ENCODE measurements at places on chromosomes 3 and 15. TPM values are rescaled to one million over a fixed set of nuclear protein-coding genes. Genes with fewer than 3 reads are reported as not detected.

DNA sequence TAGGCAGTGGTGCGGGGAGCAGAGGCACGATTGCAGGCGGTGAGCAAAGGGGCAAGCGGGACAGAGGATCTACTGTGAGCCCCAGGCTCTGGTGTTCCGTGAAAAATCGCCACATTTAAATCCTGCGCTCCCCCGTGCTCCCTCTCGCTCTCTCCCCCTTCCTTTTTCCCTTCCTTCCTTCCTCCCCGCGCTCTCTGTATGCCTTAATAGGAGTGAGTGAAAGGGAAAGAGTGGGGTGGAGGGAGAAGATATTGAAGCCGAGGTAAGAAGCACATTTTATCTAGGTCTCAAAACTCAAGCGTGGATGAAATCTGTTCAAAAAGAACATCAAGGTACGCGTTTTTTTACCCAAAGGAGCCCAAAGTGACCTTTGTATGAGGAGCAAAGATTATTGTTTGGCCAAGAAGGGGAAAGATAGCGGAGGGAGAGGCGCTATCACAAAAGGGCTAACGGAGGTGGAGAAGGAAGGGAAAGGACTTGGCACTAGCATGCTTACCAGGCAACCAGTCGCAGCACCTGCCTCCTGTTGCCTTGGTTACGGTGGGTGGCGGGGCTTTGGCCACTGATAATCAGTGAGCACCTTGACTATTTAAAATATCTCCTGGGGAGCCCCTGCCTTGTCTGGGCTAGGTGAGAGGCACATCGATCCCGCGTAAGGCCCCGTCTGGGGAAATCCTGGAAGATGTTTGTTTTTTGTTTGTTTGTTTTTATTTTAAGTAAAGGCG lies 14.9 kb upstream of the AEN start:
- DNase-seq: no peak

The GPR160 gene
- total RNA-seq: under 0.01 TPM

- DNase-seq: no peak
Observed at GRCh38 chr3:94647131-94647530, 584.3 kb downstream of the NSUN3 start.

The SLC22A13 gene
- total RNA-seq: 0.43 TPM

GRCh38 chr3:68306571-68306970 lies 625.8 kb downstream of the TAFA4 start:
- peak; percentile 5 for DNase-seq

GRCh38 chr3:133938770-133939462 lies 43.2 kb upstream of the RAB6B start:
- DNase-seq: no peak

The GPR156 gene
- 0.43 TPM for total RNA-seq

DNA sequence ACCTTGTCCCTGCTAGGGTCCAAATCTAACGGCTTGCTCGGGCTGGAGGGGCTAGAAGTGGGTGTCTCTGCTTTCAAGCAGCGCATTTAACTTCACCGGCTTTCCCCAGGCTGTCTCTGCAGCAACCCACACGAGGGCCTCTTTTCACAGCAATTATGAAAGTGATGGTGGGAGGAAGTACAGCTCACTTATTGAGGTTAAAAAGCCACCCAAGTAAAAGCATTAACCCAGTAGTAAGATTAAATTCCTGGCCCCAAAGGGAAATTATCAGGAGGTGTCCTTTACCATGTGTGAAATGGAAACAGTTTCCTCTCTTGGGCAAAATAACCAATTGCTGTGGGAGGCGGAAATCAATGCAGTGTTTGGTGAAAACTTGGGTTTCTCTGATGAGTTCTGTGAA lies 41.1 kb downstream of the NGRN start:
- DNase-seq: peak; percentile 14

The PSTPIP1 gene
- not detected for total RNA-seq

The SPTBN5 gene
- 0.32 TPM for total RNA-seq

DNA sequence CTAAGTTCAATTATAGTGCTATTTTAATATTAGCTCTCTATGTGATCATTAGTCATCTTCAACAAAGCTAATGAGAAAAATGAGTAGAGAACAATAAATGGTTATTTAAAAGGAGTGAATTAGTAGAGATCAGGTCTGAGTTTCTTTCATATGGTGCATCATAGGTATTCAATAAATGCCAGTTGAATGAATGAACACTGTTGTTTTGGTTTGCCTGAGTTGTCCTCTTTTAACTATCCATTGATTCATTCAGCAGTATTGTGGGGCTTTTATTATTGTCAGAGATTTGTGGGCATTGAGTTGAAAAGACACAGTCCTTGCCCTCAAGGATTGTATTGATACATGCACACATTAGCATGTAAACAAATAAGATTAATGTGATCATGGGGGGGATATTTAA lies 88.2 kb downstream of the AGBL1 start:
- no peak for DNase-seq

- DNase-seq: no peak
Observed at GRCh38 chr3:110783541-110783940, 288.1 kb upstream of the NECTIN3 start.

The LARP6 gene
- 46.7 TPM for total RNA-seq

The TMEM212 gene
- not detected for total RNA-seq

DNA sequence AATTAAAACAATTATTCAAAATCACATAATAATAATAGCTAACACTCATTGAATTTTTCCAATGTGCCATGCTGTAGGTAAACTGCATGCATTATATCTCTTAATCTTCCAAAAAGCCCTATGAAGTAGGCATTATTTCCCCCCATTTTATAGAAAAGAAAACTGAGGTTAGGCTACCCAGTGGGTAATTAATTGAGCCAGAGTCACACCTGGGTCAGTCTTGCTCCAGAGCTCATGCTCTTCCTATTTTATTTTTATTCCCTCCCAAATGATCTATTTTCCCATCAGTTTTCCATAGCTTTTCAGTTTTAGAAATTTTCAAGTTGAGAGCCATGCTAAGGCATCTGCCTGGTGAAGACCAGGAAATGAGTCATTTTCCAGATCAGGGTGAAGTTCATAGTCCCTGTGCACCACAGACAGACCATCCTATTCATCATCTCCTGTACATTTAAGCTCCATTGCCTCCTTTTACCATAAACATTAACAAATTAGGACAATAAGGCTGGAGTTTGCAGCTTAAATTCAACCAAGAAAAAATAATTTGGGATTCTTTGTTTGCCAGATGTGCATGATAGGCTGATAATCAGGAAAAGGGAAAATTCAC lies 417.3 kb downstream of the OTOL1 start:
- DNase-seq: peak; percentile 67

The IL16 gene
- total RNA-seq: 0.32 TPM

The PTPN23 gene
- 25.4 TPM for total RNA-seq

DNA sequence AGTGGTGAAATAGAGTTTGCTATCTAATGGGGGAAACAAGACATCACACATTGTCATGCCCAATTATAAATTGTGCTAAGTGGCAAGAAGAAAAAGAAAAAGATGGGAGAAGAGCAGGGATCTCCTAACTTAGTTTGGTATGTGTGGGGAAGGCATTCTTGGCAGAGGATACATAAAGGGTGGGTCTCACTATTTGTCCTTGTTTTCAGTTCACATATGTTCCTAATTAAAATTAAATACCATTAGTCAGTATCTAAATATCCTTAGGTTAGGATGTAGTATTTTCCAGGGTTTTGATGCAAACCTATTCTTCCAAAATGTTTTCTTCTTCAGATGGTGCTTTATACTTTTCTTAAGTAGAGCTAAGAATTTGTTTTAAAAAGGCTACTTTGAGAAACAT lies 173.7 kb downstream of the B3GALNT1 start:
- DNase-seq: peak; percentile 8

DNA sequence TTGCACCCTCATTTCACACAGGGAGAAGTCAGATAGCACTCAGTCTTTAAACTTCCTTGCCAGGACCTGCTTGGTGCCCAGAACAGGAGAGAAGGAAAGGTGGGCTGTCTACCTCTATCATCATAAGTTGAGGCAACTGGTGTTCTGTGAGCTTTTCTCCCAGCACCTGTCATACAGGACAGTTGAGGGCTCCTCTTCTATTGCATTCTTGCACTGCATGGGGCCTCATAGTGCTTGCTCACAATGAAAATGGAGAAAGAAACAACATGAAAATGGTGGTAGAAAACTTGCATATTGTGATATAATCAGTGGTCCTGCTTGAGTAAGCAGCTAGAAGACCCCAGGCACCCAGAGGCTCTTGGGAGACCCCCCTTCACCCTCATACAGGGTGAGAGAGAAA lies 311.7 kb upstream of the GOLIM4 start:
- no peak for DNase-seq

DNA sequence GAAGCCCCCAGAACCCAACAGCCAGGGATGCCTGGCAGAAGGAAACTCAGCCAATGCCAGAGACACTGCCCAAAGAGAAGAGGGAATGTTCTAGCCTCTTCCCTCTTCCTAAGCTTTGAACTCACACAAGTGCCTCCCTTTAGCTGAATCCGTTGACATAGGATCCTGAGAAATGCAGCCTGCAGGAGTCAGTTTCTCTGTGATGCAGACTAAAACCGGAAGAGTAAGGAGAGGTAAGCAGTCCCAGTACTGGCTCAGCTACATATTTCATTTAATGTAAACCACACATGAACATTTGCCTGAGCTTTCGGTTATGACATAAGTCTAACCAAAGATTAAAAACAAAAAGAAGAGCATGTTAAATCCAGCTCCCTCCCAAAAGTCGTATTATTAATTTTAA lies 768.7 kb downstream of the TBL1XR1 start:
- DNase-seq: no peak

The DLEC1 gene
- total RNA-seq: not detected

GRCh38 chr15:67918205-67918861 lies 78.5 kb upstream of the RNU6-1 start:
- no peak for DNase-seq

- DNase-seq: no peak
Observed at GRCh38 chr3:71262364-71263265, 320.9 kb downstream of the FOXP1 start.

DNA sequence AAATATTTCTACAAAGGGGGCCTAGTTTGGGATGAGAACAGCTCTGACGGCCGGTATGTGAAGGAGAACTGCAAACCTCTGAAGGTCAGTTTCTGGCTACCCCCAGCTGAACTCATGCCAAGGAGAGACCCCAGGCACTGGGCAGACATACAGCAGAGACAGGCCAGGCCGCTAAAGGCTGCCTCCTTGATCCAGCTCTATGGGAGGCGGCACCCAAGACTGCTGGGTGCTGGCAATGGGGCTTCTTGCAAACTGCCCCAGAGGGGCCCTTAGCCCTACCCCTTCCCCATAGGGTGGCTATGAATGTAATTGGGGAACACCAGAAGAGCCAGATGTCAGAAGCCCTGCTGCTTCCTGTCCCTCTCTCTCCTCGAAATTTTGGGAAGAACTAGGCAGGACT lies 13.3 kb downstream of the CLK3 start:
- DNase-seq: no peak

DNA sequence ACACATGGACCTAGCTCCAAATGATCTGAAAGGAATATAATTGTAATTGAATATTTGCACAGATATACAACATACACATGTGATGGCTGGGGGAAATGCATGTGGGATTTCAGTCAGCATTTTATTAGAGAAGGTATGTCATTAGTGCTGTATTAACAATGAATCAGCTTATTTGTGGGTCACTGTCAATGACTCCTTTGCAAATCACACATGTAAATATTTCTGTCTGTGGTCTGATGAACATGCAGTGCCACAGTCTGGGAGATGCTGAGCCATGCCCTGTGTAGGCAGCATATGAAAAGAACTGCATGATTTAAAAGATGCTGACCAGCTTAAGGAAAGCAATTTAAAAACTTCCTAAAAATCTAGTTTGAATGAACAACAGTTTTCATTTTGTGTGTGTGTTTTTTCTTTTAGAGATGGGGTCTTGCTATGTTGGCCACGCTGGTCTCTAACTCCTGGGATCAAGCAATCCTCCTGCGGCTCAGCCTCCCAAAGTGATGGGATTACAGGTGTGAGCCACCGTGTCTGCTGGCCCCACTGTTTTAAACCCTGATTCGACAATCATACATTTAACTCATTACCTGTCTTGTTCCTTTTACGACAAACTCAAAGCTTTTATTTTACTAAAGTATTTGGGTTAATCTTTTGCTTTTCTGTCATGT lies 803 bp upstream of the B3GNT5 start:
- DNase-seq: no peak

DNA sequence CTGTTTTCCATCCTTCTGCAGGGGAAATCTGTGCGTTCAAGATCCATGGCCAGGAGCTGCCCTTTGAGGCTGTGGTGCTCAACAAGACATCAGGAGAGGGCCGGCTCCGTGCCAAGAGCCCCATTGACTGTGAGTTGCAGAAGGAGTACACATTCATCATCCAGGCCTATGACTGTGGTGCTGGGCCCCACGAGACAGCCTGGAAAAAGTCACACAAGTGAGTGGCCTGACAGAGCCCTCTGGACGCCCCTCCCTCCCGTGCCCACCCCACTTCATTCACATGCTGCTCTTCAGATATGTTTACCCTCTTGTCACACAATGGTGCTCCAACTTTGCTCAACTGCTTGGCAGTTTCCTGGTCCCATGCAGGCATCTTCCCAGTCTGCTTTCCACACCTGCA lies 274.3 kb upstream of the TRIM42 start:
- DNase-seq: no peak

DNA sequence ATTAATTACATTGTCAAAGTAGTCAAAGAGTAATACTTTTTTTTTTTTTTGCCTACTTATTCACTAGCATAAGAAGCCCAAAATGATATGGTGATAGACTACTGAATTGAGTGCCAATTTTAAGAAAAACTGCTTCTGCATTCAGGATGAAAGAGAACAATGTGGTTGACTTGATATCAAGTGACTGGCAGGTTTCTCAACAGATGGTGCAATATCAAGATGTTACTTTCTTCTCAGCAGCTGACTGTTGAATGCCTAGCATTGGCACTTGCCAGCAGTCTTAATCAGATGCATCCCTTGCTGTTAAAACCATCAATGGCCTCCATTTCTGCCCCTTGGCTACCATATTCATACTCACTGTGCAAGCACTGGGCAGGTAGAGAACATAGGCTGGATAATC lies 863.2 kb downstream of the GBE1 start:
- no peak for DNase-seq

DNA sequence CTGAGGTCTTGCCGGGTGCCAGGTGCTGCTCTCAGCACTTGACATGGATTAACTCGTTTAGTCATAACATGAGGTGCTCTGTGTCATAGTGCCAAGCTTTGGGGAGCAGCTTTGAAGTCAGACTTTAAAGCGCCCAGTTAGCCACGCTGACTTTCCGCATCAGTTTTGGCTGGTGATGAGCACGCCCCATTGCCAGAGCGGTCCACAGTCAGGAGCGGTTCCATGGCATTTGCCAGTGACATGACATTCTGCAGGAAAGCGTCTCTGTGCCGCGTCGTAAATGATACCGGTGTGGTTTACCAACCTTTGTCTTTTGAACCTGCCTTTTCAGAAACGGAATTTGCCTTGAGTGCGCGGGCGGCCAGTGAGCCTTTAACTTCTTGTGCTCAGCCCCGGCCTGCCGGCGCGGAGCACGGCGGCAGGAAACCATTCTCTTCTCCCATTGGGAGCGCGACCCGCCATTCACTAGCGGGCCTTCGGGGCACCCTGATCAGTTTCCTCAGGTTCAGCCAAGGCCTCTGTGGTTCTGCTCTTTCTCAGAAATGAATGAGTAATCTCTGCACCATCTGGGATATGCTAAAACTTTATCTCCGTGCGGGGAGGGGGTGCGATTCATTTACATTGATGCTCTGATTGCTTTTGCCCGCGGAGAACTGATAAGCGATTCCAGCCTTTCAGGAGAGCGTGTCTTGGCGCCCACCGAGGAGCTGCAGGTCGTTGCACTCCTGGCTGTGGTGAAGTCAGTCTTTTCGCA lies 1.7 kb upstream of the SLC2A2 start:
- peak; percentile 92 for DNase-seq

The HAPLN3 gene
- total RNA-seq: 8.1 TPM
